ENCODE measurements at places on chromosomes 2 and 18.

DNA sequence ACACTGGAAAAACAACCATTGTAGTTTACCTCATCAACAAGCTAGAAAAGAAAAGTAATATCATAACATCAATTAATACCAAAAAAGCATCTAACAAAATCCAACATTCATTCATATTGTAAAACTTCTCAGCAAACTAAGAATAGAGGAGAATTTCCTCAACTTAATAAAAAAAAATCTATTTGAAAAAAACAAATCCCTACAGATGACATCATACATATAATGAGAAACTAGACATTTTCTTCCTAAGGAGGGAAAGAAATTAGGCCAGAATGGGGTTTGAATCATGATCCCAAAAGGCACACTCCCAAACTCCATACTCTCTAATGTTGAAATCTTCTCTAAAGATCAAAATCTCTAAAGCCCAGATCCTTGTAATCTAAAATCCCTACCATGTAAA lies 460.0 kb downstream of the IRS1 start:
- DNase-seq = no peak

- no peak for DNase-seq
Observed at GRCh38 chr2:237167038-237167437, 81.3 kb downstream of the COPS8 start.

- DNase-seq = no peak
Observed at GRCh38 chr2:197293252-197294007, 17.1 kb downstream of the ANKRD44 start.

DNA sequence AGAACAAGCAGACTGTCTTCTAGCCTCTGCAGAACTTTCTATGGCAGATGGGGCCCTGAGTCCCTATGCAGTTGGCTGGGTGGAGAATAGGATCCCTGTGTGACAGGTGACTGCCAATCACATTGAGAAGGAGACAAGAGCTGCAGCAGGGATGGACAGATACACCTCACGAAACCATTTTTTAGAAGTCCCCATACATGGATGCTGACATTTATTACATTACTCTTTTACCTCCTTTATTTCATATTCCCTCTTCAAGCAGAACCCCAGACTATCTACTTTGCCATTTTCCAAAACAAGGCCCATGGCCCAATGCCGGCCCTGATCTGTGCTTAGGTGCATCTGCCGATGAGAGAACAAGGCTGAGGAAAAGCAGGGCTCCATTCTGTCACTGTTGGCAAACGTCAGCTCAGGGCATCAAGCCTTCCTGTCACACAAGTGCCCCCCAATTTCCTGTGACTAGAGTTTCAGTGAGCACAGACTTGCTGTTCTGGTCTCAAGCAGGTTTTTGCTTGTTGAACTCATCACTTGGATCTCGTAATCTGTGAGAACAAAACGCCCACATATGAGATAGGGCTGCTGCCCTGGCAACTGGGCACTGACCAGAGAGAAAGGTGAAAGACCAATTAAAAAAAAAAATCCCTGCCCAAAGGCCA lies 35.8 kb downstream of the LOXHD1 start:
- DNase-seq = no peak

DNA sequence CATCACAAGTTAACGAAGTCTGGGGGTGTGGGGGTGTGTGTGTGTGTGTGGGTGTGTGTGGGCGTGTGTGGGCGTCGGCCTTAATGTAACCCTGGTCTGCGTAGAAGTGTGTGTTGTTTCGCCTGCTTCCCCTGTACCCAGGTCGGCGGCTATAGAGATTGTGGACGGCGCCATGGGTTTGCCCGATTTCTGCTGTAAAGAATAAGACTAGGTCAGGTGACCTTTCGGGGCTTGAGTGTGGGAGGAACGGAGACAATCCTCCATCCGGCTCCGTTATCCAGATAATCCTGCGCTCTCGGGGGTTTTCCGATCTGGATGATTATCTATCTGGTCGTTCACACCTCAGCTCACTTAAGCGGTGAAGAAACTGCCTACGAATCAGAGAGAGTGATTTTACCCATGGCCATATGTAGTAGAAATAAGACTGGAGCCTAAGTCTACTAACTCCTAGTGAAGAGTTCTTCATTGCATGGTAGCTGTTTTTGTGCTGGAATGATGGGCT lies 543 bp downstream of the HADHB start:
- DNase-seq = peak; percentile 45

DNA sequence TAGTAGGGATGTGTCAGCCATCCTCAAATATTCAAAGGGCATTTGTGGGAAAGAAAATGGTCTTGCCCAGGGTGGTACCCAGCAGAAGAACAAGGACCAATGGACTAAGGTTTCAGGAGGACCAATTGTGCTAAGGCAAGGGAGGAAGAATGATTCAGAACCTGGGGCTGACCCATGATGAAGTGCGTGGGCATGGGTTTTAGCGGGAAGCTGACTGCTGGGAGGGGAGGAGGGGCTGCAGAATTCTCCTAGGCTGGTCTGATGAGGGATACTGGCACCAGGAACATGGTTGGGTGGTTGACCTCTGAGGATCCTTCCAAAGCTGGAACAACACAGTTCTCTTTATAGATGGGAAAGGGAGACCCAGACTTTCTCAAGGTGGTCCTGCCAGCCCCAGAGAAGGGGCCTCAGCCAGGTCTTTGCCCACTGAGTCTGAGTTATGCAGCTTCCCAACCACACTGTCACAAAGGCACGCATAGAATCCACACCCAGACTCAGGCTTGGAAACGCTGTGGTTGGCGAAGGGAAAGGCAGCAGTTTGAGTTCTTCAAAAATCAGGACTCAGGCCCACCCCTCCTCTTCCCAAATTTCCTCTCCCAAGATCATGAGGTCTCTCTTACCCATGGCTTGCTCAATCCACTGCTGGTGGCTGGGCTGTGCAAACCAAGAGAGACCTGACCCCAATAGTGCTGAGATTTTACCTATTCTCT lies 37.3 kb downstream of the MARCO start:
- DNase-seq = no peak

DNA sequence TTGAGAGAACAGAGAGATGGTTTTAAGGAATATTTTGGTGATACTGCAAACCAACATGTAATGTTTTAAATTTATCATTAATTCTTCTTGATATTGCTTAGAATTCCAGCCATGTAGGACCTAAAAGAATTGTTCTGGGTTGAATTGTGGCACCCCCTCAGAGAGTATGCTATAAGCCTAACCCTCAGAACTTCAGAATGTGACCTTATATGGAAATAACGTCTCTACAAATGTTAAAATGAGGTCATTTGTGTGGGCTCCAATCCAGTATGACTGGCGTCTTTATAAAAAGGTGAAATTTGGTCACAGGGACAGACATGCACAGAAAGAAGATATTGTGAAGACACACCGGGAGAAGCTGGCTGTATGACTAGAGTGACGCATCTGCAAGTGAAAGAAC lies 193.6 kb downstream of the NRXN1 start:
- no peak for DNase-seq

DNA sequence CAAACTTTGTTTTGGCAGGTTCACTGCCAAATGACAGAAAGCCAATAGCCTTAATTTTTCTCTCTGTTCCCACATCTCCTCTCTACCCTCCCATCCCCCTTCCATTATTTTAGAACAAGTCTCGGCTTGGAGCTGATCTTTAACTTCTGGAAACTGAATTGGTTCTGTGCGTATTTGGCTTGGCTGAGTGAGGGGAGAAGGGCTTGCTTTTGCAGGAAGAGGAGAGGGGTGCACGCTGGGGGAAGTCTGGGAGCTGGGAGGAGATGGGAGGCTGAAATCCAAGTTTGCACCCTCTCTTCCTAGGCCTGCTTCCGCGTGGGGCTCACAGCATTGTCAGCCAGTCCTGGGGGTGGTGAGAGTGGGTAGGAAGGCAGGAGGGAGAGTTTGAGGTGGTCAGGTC lies 176.1 kb upstream of the SPRED2 start:
- no peak for DNase-seq
